Fibroblast of skin of left biceps (primary cell): ENCODE measurements at places on chromosomes 5 and 9.

DNA sequence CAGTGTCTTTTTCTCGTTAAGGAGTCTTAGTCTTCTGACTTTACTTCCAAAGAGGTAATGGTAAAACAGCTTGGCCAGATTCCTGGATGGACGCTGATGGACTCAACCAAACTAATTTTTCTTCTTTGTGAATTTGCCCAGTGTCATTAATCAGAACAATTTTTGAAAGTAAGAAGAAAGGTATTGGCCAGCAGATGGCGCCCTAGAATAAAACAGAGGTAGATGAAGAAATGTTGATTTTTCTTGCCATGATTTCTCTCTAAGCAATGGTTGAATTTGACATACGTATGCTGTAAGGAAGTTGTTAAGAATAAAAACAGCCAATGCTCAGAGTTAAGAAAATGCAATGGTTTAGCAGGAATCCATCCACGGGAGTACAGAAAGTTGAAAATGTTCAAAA is 500.0 kb downstream of the DIRAS2 start:
- peak; percentile 3 for DNase-seq

DNA sequence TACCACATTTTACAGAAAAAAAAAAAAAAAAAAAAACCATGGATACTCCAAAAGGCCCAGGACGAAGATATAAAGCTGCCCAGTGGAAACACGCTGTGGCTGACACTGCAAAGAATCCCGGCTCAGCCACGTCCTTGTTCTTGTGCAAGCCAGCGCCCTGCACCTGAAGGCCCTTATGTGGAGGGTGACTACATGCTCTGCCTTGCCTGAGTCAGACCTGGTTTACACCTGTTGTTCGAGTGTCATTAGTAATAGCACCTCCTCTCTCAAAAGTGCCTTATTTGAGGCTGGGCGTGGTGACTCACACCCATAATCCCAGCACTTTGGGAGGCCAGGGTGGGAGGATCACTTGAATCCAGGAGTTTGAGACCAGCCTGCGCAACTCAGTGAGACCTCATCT is 54.3 kb upstream of the ZSWIM6 start:
- no peak for DNase-seq

GRCh38 chr9:32526041-32526706 is at the start of gene RIGI:
TSS of gene RIGI (minus strand) at chr9:32526196. CDS start at chr9:32526166, 30 bp downstream.
- peak; percentile 64 for DNase-seq

DNA sequence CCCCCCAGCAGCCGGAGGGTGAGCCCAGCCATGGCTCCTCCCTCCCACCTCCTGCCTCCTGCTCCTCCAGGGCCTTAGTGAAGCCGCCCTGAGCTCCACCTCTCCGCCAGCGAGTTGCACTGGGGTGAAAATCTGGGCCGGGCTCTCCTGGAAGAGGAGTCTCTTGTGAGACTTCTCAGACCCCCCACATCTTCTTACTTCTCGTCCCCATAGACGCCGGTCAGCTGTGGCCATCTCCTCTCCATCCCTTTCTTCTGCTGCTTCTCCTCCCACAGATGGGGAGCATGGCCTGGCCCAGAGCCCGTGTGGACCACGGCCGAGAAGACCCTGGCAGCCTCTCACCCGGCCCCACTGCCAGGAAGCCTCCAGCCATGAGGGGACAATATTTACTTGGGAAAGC is 17.3 kb downstream of the OLFM1 start:
- DNase-seq, result no peak

GRCh38 chr5:82313016-82313415 is 34.9 kb upstream of the RPS23 start:
- DNase-seq, result no peak

DNA sequence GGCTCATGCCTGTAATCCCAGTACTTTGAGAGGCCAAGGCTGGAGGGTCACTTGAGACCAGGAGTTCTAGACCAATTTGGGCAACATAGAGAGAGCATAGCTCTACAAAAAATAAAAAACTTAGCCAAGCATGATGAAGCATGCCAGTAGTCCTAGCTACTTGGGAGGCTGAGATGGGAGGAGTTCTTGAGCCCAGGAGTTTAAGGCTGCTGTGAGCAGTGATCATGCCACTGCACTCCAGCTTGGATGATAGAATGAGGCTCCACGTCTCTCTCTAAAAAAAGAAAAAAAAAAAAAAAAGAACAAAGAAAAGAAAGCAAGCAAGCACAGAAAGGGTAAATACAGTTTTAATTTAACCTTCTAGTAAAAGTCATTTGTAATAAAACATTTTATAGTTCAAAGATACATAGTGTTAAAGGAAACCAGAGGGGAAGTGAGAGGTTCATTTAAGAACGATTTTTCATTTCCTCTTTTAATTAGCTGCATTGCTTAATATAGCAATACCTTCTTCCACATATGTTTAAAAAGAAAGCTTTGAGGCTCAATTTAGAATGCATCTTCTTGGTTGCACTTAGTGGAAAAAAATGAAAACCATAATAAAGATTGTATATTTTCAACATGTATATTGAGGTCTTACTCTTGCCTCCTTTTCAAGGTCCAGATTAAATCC is 14.9 kb downstream of the GAPT start:
- no peak for DNase-seq

DNA sequence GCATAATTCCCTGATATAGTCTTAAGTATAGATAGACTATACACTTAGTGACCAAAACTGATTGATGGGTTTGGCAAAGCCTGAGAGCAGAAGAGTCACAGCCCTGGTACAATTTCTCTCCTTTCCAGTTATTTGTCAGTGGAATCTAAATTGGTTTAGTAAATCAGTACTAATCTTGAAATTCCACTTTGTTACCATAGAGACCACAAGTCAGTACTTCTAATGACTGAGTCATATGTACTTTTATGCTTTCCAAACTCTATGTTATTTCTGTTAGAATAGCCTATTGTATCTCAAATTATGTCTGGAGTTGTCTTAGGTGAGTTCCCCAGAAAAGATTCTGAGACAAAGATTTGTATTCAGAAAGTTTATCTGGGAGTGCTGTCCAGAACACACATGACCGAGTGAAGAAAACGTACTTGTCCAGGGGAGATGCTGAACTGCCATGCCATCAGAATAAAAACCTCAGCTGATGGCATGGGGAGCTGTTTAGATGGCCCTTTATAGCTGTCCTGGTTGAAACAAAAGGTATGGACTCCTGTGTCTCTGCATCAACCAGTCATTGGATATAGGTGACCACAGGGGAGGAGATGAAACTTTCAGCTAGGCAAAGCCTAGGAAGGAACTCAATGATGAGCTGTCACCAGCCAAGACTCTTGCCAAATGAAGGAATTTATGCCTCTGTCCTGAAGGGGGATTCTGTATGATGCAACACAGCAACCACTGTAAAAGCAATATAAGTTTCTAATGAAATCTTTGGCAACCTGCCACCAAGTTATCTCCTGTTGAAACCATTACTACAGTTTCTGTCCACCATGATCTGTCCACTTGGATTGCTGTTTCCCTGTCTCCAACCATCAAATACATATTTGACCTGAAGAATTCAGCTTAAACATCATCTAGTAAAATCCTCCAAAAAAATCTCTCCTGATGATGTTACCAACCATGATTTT is 18.0 kb upstream of the SMC2 start:
- peak; percentile 68 for DNase-seq

DNA sequence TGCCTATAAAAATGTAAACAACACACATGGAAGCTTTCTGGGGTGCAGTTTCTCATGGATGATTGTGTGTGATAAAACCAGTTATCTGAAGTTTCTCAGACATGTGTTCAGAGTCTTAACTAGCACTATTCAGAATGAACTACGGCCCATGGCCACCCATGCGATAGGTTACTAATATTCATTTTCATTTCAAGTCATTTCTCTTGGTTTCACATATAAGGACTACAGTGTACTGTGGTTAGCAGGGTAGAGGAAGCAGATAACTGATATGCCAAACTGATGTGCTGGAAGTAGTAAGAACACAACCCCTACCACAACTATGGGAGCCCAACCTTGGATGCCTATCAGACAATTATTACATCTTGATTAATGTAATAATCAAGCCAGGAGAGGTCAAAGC is 372.1 kb downstream of the DTWD2 start:
- no peak for DNase-seq

- DNase-seq, result no peak
Observed at GRCh38 chr5:133925866-133926488, 42.4 kb downstream of the C5orf15 start.

GRCh38 chr9:36264896-36265295 is 6.6 kb upstream of the GNE start:
- DNase-seq, result no peak

DNA sequence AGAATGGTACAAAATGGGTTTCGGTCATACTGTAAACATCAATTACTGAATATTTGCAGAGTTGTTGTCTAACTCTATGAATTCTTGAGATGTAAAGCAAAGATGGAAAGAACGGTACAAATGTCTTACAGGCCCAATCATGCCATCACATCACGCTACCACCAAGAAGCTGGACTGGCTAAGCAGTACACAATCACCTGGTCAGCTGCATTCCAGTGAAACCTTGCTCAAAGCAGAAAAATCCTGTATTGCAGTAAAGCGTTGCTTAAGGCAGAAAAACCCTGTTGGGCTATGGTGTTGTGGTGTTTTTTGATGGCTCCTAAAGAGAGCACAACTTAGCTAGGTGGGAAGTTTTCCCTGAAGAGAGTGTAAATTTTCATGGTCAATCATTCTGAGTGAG is 112.6 kb upstream of the RASA1 start:
- no peak for DNase-seq

- no peak for DNase-seq
Observed at GRCh38 chr5:20604992-20605391, 617.0 kb upstream of the CDH18 start.

DNA sequence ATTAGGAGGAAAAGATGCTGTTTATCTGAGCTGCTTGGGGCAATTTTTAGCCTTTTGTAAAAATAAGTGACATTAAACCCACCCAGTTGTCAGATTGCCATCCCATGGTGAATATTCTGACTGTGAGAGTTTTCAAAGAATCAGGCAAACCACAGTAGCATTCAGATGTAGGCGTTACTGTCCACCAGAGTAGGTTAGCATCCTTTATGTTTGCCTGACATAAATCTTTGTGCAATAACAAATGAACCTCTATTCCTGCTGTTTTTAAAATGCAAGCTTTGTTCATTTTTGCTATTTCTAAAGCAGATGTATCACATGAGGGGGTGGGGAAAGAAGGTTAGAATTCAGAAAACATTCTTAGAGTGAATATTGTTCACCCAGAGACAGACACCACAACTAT is 427.8 kb downstream of the CDH9 start:
- no peak for DNase-seq

DNA sequence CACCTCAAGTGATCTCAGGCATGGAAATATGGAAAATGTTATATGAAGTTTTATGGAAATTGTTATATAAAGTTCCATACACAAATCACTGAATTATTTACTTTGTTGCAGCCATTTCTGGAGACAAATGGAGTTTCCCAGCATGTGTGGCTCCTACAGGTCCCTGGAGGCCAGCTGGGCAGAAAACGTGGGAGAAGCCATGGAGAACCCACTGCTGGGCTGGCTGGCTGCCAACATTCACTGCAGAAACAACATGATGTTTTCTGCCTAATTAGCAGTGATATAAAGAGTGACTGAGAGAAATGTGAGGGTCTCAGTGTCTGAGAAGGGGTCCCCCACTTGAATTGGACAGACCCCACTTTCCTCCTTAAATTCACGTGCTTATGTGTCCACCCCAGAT is 208.8 kb upstream of the IRX2 start:
- DNase-seq, result no peak

- DNase-seq, result peak; percentile 93
Observed at GRCh38 chr5:122165559-122166078, 36.3 kb downstream of the ZNF474 start.

DNA sequence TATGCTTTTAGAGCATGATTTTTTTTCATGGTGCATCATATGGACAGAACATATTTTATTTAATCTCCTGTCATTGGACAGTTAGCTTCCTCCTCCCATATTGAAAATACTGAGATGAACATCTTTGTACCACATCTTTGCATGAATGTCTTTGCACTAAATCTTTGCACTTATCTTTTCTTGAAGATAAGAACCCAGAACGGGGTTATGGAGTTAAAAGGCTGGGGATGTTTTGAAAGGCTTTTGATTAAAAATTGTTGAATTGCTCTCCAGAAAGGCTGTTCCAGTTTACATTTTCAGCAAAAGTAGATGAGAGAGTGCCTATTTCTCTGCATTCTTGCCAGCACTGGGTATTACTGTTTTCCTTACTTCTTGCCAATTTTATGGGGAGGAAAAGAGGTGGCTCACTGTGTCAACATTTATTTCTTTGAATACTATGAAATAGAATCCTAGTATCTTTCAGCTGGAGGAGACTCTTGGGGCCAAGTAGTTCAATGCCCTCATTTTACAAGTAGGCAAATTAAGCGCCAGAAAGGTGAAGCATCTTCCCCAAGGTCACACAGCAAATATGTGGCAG is 7.2 kb downstream of the NCS1 start:
- DNase-seq, result no peak

DNA sequence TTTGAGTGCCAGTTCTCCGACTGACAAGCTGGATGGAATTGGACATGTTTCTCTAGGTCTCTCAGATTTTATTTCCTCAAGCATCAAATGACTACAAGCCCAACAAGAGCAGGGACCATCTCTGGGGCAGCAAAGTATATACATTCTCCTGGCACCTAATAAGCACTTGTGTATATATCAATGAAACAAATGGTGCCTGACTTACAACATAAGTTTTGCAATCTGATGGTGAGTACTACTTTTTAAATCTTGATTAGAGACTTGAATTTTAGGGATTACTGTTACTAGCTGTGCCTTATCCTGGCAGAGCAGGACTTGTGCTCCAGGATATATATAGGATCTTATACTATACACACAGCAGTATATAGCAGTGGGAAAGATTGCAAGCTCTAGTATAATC is 8.8 kb upstream of the ABLIM3 start:
- no peak for DNase-seq

- no peak for DNase-seq
Observed at GRCh38 chr9:36486329-36486932, 86.3 kb upstream of the MELK start.

DNA sequence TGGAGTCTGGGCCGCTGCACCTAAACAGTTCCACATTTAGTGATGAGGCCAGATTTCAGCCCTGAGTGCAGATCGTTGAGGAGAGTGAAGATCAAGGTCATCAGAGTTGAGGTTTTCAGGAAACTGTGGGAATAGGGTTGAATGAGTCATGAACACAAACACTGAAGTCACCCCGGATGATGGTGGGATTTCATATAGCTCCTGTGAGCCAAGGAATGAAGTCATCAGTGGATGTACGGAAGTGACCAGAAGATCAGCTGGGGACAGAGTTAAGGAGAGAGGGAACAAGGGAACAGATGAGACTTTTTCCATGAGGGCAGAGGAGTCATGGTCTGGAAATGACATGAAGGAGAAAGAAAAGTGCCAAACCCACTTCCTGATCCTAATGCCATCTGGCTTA is 36.5 kb downstream of the PALM2AKAP2 start:
- peak; percentile 90 for DNase-seq

- no peak for DNase-seq
Observed at GRCh38 chr5:97102010-97102470, 40.4 kb downstream of the LIX1 start.

GRCh38 chr5:5421149-5421960 is 1.1 kb upstream of the ICE1 start:
- DNase-seq, result no peak
